Posterior cingulate gyrus (tissue), 11 donors: ENCODE measurements at places on chromosomes 11 and 22.
A peak's percentile ranks its signal among the peaks of the same experiment; 100 is the strongest.

DNA sequence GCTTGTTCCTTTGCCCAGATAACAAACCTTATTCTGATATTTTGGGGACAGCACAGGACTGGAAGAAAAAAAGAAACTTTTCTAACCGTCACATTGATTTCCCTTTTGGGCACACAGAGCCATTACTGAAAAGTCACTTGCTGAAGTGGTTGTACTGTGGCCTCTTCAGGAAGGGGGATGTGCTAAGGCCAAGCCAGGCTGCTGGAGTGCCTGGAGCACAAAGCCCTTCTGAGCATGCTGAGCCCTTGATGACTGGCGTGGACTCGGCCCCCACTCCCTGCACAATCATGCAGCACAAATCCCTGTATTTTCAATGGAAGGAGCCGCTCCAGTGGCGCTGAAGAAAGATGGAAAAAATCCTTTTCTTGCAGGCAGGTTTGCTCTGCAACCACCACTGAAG is 164.2 kb downstream of the NTM start:
- peak; percentile 38 for DNase-seq

DNA sequence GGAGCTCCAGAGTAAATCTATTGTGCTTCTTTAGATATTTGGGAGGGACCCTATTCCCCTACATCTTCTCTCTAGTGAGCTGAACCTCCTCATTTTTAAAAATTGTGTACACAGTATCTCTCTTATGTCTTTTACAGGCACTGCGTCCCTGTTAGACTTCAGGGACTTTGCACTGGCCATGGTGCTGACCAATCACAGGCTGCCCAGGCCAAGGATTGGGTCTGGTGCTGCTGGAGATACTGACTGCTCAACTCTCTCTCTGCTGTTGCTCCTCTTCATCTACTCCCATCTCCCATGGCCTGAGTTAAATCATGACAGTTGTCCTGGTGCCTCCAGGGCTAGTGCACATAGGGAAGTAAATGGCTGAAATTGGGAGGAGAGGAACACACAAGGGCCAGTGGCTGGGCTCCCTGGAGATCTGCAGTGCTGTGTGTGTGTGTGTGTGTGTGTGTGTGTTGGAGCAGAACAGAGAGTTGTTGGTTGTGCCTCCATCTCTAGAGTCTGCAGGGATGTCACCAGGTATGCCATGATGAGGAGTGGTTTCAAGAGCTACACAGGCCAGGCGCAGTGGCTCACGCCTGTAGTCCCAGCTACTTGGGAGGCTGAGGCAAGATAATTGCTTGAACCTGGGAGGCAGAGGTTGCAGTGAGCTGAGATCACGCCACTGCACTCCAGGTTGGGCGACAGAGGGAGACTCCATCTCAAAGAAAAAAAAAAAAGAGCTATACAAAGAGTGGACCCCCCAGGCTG is 155.3 kb downstream of the ST3GAL4 start:
- no peak for DNase-seq

- DNase-seq = peak; percentile 83
Observed at GRCh38 chr11:69249311-69250185, 44.4 kb upstream of the MYEOV start.

DNA sequence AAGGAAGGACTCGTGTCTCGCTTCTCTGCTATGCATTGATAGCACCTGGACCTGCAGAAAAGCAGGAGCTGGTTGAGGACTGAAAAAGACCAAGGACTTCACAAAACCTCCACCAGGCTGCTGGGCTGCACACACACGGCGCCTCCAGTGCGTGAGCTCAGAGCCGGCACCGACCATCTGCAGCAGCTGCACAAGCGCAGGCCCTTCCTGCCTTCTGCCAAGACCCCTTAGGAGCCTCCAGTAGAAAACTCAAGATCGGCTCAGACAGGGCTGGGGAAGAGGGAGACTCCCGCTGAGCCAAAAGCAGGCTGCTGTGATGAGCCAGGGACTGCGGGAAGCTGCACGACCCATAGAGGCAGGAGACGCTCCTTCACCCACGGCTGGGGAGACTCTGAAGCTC is 70.9 kb downstream of the PHF21B start:
- DNase-seq = no peak

GRCh38 chr22:37077802-37078448 is 26.4 kb downstream of the KCTD17 start:
- peak; percentile 65 for DNase-seq

DNA sequence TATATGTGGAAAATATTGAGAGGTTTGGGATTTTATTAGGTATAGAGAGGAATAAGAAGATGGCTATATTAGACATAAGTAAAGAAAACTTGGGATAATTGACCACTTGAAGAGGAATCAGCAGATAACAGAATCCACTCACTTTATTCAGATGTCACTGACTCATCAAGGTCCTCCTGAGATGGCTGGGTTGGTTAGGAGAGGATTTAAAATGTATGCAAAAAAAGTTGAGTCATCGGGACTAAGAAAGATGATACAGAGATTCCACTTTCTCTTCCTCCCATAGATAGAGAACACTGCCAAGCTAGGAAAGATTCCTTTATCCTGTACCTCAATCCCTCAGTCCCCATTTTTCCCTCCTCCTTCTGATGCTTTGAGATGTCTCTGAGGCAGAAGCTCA is at the start of gene OR6A2:
TSS of gene OR6A2 (minus strand) at position 288 of the 400 bp plus-strand sequence. CDS start 3,981 bp downstream, outside the sequence.
- DNase-seq = no peak

DNA sequence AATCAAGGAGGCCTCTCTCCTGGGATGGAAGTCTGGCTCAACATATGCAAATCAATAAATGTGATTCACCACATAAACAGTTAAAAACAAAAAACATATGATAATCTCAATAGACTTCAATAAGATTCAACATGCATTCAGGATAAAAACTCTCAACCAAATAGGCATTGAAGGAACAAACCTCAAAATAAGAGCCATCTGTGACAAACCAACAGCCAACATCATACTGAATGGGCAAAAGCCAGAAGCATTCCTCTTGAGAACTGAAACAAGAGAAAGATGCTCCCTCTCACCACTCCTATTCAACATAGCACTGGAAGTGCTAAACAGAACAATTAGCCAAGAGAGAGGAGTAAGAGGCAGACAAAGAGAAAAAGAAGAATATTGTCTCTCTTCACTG is 54.0 kb upstream of the SEZ6L start:
- DNase-seq = no peak

- DNase-seq = no peak
Observed at GRCh38 chr22:26471522-26471921, 12.1 kb downstream of the HPS4 start.

GRCh38 chr11:269146-269890 is 8.9 kb upstream of the NLRP6 start:
- DNase-seq = no peak

DNA sequence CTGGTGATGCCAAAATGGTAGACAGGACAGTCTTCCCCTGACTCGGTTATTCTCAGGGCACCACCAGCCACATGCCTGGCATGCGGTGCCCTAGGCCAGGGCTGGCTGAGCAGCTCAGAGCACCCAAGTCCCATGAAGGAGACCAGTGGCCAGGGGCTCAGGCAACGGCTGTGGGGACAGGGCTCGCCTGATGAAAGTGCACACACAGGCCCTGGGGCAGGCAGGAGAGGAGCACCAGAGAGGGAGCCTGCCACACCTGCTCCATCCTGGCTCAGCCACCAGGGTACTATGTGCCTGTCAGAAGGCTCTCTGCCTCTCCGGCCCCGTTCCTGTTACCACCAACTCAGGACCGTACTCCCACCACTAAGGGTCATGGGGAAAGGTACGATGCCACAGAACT is 12.1 kb downstream of the ELFN2 start:
- no peak for DNase-seq

DNA sequence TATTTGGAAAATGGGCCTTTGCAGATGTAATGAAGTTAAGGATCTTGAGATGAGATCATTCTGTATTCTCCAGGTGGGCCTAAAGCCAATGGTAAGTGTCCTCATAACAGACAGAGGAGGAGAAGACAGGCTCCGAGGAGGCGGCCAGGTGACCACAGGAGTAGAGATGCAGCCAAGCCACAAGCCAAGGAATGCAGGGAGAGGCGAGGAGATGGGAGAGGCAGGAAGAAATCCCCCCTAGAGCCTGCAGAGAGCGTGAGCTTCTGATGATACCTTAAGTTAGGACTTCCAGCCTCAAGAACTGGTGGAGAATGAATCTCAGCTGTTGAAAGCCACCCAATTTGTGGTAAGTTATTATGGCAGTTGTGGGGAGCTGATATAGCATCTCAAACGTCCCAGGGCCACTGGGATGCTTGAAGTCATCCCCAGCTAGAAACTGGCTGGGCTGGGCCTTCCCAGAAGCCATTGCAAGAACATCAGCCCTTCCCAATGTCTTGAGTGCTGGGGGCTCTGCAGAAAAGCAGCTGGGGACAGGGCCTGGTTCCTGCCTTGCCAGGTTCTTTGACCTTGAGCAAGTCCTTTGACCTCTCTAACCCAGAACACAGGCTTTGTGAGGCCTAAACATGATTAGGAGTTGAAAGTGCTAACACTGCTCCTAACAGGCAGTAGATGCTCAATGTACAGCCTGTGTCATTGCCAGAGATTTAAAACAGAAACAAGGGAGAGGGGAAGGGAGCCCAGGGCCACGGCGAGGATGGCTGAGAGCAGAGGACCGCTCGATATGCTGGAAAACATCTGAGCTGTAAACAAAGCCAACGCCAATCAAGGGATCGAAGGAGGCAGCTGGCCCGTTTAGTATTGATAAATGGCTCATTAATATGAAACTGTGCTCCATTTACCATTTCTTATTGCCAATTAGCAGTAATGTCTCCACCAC is 632.3 kb downstream of the TBC1D22A start:
- DNase-seq = peak; percentile 62

GRCh38 chr11:36376009-36376887 is 80.2 kb downstream of the PRR5L start:
- no peak for DNase-seq

DNA sequence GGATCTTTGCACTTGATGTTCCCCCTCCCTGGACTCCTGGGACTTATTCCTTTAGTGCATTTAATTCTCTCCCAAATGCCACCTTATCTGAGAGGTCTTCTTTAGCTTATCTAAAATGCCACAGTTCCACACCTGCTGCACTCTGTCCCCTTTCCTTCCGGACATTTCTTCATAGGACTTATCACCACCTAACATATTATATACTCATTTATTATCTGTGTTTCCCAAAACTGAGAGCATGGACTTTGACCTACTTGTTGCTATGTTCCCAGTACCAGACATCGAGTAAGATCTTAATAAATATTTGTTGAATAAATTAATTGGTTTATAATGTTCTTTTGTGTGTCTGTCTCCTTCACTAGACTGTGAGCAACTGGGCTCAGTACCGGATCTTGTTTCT is 585.3 kb downstream of the INSC start:
- no peak for DNase-seq

DNA sequence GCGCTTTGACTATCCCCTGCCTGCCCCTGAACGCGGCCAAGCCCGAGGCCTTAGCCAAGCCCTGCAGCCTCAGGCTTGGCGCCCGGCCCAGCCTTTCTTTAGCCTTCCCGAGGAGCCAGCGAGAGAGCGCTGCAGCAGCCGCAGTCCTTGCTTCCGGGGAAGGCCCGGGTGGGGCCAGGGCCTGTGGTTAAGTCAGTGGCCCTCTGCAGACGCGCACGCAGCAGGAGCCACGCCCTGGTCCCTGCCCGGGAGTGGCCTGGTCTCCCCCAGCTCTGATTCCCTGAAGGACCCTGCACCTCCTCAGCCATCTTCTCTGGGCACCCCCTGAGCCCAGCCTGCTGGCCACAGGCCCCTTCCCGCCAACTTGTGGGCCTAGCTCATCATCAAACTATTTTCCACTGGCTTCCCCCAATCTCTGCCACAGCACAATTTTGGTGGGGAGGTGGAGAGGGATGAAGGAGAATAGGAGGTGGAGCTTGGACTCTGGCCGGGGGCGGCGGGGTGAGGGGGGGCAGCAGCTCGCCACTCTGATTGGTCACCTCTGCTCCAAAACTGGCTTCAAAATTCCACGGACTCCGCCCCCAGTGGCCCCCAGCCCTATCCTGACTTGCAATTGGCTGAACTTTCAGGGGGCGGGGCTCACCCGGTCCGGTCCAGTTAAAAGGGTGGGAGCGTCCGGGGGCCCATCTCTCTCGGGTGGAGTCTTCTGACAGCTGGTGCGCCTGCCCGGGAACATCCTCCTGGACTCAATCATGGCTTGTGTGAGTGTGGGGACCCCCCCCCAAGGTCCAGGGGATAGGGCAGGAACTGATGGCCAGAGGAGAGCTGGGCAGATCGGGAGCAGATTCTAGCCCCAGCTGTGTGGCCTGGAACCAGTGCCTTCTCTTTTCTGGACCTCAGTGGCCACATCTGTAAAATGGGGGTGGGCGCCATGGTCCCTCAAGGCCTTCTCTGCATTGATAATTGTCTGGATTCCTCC is at the start of gene LGALS1:
TSS of gene LGALS1 (plus strand) at position 686 of the 979 bp plus-strand sequence. CDS start at position 753, 67 bp downstream.
- peak; percentile 81 for DNase-seq

DNA sequence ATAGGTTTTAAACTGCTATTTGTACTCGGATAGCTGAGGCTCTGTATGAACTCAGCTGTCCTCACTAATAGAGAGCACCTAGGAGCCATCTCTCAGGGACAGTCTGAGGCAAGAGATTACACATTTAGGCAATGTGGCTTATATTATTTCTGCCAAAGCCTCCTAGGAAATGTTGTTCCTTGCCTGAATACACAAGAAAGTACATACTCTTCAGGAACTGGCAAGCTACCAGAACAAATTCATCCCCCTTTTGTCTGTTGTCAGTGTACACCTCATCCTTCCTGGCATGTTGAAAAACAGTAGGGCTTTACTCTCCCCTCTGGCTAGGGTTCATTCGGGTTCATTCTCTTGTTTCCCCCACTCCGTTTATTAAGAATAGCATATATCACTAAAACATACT is 615.9 kb upstream of the FAT3 start:
- no peak for DNase-seq

GRCh38 chr11:23644443-23644842 is 784.2 kb upstream of the CCDC179 start:
- no peak for DNase-seq

GRCh38 chr22:33270596-33270995 is 212.4 kb upstream of the SYN3 start:
- DNase-seq = no peak

DNA sequence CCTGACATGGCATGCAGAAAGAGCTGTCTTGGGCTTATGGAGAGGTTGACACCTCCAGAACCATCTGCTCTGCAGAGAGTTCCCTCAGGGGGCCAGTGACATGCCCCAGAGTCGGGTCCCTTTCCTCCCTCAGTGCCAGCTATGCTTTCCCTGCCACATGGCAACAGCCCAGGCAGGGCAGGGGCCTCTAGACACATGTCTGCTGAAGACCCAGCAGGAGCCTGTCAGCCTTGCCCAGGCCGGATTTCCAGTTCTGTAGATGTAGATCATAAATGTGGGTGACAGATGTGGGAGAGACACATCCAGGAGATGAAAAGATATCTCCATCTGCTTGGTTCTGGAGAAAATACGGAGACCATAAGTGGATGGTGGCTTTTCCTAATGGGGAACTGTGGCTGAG is 25.5 kb downstream of the NAV2 start:
- DNase-seq = no peak

DNA sequence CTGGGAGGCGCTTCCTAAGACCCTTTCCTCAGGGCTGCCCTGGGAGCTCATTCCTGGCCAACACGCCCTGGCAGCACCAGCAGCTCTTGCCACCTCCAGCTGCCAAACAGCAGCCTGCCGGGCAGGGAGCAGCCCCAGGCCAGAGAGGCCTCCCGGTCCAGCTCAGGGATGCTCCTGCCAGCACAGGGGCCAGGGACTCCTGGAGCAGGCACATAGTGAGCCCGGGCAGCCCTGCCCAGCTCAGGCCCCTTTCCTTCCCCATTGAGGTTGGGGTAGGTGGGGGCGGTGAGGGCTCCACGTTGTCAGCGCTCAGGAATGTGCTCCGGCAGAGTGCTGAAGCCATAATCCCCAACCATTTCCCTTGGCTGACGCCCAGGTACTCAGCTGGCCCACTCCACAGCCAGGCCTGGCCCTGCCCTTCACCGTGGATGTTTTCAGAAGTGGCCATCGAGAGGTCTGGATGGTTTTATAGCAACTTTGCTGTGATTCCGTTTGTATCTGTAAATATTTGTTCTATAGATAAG is 7.6 kb downstream of the SLC39A13 start:
- DNase-seq = no peak

- no peak for DNase-seq
Observed at GRCh38 chr11:72740562-72741428, 11.4 kb downstream of the ARAP1 start.
